Lung (tissue), 17 donors: ENCODE measurements at places on chromosomes 1 and 21.

- H3K36me3 ChIP-seq: no peaks in the 10 kb centered on the region
- H3K4me3 ChIP-seq: no peak overlapping the region
- DNase-seq: no peak
- H3K27ac ChIP-seq: no peak overlapping the region
Observed at GRCh38 chr1:110094931-110095654, 17.1 kb upstream of the UBL4B start.

GRCh38 chr1:193368302-193368701, 181.9 kb upstream of the B3GALT2 start:
- H3K4me3 ChIP-seq: no peak overlapping the region
- H3K4me1 ChIP-seq: peaks cover 2% of the 10 kb centered on the region
- H3K27me3 ChIP-seq: no peaks in the 10 kb centered on the region
- no peaks in the 10 kb centered on the region for H3K36me3 ChIP-seq
- H3K27ac ChIP-seq: peak overlapping the region; percentile 47

DNA sequence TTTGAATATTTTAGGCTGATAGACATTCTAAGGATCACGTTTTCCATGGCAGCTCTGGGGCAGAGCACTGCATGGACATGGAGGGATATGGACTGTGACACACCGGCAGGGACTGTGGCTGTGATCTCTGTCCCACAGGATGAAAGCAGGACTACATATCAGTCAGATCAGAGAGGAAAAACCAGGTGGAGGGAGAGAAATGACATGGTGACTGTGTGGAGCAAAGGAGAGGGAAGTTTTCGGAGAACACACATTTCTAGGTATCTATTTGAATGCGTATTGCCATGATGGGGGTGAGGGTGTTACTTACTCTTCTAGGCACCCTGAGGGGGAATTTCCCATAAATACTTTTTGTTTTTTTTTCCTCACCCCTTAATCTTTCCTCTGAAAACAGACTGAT, 3.2 kb upstream of the CD1C start:
- H3K4me3 ChIP-seq: no peak overlapping the region
- H3K4me1 ChIP-seq: no peaks in the 10 kb centered on the region
- no peaks in the 10 kb centered on the region for H3K27me3 ChIP-seq

DNA sequence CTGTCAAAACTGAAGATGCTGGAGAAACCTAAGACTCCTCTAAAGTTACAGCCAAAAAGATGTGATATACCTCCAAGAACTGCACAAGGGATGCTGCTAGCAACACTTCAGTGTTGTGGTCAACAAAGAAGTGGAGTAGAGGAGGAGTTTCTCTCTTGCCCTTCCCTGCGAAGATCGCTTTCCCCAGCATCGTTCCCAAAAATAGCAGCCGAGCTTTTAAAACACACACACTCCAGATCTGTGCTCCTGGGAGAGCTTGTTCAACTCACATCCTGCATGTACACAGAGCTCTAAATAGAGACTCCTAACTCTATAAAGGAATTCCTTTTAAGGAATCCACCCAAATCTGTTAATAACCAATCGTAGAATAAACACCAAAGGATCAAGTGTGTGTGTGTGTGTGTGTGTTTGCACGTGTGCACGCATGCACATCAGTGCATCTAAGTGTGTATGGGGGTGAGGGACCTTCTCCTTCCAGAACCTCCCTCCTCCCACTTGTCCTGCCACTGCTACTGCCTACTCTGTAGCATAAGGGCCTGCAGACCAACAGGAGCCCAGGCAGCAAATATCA, 58.5 kb downstream of the PSMG1 start:
- no peak for DNase-seq
- no peak overlapping the region for H3K4me3 ChIP-seq
- no peaks in the 10 kb centered on the region for H3K36me3 ChIP-seq
- H3K27ac ChIP-seq: peak overlapping the region; percentile 41
- H3K27me3 ChIP-seq: no peaks in the 10 kb centered on the region

GRCh38 chr1:209513226-209513625, 70.3 kb upstream of the CAMK1G start:
- H3K27ac ChIP-seq: no peak overlapping the region
- no peaks in the 10 kb centered on the region for H3K27me3 ChIP-seq
- peak; percentile 11 for DNase-seq
- no peaks in the 10 kb centered on the region for H3K4me1 ChIP-seq
- H3K36me3 ChIP-seq: no peaks in the 10 kb centered on the region

GRCh38 chr1:201703621-201704438, 125.1 kb upstream of the IPO9 start:
- no peaks in the 10 kb centered on the region for H3K4me1 ChIP-seq
- no peak overlapping the region for H3K4me3 ChIP-seq
- no peaks in the 10 kb centered on the region for H3K27me3 ChIP-seq
- H3K36me3 ChIP-seq: no peaks in the 10 kb centered on the region
- H3K27ac ChIP-seq: peak overlapping the region; percentile 40

- H3K36me3 ChIP-seq: no peaks in the 10 kb centered on the region
- no peak overlapping the region for H3K4me3 ChIP-seq
- peaks cover 5% of the 10 kb centered on the region for H3K4me1 ChIP-seq
- H3K27me3 ChIP-seq: no peaks in the 10 kb centered on the region
- DNase-seq: no peak
Observed at GRCh38 chr1:8910914-8911313, 32.4 kb upstream of the ENO1 start.
